ENCODE measurements at places on chromosomes 1 and 21.

DNA sequence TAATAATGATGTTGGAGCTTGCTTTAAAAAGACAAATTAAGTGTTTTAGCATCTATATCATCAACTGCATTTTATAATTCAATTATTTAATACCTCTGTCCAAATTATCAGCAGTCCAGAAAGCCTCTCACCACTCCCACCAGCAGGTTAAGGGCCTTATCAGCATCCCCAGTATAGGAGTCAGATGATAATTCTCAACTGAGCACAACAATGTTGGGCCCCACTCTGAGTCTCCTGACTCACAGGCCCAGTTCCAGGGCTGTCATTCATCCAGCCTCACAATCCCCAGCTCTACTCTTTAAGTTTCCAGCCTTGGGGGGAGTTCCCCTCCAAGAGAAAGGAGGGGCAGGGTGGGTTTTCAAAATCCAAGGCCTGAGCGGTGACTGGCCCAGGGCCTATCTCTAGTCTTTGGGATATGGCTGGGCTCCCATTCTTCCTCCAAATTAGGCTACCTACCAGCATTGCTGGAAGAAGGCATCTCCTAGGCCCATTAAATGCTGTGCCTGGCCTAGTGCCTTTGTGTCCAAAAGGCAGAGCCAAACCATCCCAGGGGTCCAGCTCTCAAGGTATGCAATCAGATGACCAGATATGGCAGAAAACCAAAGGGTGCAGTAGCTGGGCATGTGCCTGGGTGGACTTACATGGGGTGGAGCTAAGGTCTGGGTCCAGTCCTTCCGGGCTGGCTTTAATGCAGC lies 134.1 kb downstream of the GLUL start:
- no peak for DNase-seq

DNA sequence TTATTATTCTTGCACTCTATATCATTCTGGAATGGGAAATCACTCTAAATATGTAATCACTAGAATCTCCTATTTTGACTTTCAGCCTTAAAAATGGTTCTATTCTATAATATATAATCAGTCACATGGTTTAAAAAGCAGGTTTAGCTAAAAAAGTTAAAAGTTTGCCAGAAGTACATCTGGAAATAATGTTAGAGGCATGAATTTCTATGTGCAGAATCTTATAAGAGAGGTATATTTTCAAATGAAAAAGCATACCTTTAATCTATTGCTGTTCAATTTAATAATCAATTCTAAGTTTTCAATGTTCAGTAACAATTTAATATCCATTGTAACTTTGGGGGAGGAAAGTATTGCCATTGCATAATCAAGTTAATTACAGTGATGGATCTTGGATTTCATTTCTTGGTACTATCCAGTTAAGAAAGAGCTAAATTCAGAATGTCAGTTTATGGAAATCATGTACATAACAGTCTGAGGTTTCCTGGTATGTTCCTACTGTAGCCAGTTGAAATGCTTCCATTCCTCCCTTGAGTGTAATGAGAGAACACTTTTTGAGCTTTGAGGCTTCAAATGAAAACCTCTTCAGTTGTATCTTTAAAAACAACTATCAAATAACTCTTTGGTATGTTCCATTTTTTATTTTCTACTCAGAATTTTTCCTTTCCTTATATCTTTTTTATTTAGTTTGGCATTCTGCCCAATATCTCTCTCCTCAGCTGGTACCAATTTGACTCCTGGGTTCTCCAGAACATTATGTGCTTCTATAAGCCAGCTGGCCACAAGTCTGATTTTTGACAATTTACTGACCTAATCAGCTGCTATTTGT lies 175.7 kb upstream of the COL11A1 start:
- DNase-seq: no peak

DNA sequence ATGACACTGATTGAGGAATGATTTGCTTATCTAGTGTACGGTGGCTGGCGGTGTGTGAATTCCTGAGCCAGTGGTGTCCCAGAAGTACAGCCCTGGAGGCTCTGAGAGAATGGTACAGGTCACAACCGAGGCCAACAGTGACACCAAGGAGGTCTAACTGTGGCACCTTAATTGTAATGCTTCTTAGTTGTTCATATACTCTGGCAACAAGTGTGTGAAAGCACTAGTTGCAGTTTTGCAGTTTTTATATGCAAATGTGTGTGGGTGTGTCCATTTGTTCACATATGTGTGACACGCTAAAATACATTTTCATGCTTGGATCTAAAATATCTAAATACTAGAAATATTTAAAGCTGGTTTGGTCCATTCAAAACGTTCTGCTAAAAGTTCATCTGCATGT lies 185.3 kb upstream of the FMN2 start:
- no peak for DNase-seq

DNA sequence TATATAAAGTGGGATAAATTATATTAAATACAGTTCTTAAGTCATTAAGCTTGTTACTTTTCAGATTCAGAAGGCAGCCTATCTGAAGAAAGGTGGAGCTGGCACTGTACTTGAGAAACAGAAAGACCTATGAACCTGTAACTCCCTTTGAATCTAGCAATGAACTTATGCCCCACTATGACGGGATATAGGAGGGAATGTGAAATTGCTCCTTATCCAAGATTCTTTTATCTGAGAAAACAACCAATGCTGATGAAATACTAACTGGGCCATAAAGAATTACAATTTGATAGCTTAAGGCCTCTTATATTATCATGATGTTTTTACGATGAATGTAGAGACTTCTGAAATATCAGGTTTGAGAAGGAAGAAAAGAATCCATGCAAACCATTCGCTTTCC lies 50.1 kb downstream of the ATP1B1 start:
- no peak for DNase-seq

- DNase-seq: no peak
Measured at GRCh38 chr1:204634260-204634910, 51.2 kb downstream of the LRRN2 start.
